ENCODE measurements at places on chromosomes 5 and 9. TPM values are rescaled to one million over a fixed set of nuclear protein-coding genes. Genes with fewer than 3 reads are reported as not detected.

PCDHA1 gene
- total RNA-seq, result not detected

CDH10 gene
- total RNA-seq, result not detected

FOXD4L3 gene
- total RNA-seq, result not detected

PAEP gene
- not detected for total RNA-seq

SPINK13 gene
- total RNA-seq, result not detected

DNA sequence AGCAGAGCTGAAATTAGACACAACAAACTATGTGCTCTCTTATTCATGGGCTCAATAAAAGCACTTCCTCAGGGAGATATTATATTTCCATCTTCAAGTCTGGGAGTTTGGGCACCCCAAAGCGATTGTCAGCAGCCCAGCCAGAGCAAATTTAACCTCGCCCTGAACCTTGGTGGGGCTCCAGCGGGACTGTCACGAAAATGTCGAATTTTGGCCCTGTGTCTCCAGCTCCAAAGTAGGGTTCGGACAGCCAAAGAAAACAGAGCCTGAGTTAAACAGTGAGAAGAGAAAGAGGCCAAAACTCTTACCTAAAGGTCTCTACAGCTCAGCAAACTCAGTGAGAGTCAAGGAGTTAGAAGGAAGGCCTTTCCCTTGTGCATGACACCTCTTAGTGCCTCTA is 432.9 kb downstream of the SPATA31D1 start:
- DNase-seq, result no peak

DNA sequence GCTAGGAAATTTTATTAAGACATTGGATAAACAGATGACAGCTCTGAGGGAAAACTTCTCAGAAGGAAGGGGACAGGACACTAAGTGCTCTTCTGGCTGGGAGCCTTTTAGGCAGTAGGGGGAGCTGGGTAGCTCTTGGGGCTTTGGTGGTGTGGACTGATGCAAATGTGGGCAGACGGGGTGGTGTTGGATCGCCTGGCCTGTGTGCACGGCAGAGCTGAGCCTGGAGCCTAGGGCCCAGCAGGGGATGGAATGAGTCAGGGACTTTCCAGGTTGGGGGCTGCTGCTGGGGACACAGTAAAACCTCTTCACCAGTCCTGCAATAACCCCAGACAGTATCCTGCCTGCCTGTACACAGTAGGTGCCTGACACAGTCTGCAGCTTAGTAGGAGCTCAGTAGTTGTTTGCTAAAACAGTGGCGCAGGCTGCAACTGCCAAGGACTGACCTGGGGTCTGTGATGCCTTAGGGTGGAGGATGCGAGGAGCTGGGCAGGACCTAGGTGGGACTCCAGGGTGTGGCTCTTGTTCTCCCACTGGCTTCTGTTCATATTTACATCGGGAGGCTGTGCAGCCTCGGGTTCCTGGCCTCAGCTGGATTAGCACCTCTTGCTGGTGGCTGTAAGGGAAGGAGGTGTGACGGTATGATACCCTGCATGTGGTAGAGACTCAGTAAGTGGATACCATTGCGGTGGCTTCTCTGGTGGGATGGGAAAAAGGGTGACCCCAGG is 83.8 kb downstream of the DAB2IP start:
- peak; percentile 11 for DNase-seq

- peak; percentile 25 for DNase-seq
These were observed 72.7 kb upstream of the NREP start for GRCh38 chr5:111829701-111830100.

DNA sequence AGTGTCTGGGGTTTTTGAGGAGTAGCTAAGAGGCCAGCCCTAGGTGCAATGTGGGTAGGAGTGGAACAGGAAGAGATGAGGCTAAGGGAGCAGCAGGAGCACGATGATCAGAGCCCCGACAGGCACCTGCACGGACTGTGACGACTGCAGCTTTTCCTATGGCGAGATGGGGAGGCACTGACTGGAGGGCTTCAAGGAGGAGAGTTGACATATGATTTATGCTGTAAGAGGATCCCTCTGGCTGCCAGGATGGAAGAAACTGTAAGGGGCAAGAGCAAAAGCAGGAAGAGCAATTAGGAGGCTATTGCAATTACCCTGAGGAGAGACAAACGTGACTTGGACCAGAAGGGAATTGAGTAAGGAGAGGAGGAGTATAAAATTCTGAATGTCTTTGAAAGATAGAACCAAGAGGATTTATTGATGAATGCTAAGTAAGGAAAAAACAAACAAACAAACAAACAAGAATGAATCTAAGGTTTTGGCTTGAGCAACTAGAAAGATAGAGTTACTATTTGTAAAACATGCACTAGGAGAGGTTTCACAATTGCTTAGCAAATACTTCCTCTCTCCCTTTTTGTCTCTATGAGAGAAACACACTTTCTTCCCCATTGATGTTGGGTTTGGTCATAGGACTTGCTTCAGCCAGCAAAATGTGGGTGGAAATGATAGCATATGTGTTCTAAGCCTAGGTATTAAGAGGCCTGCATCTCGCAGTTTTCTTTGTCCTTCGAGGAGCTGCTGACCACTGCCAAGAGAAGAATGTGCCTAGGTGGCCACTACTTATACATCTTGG is 32.9 kb downstream of the TRPC7 start:
- no peak for DNase-seq

GRCh38 chr9:17863213-17863883 is 284.5 kb downstream of the SH3GL2 start:
- no peak for DNase-seq

GRCh38 chr5:66737096-66737495 is 140.9 kb downstream of the MAST4 start:
- DNase-seq, result no peak

DNA sequence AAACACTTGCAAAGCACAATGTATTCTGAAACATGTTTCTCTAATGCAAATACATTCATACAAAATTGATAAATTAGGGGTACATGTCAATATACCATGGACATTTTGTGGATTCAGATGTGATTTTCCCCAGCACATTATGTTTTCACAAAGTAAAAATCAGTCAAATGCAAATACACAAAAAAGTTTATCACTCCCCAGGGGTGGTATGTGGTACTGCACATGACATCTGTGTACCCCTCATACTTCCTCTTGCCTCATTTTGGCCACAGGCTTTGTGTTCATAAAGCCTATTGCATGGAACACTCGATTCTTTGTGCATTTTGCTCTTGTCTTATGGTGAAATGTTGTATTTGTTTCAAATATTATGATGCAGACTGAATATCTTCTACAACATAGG is 116.8 kb upstream of the PDE4D start:
- no peak for DNase-seq

GRCh38 chr5:133289686-133290367 is 238.0 kb downstream of the HSPA4 start:
- DNase-seq, result no peak

DNA sequence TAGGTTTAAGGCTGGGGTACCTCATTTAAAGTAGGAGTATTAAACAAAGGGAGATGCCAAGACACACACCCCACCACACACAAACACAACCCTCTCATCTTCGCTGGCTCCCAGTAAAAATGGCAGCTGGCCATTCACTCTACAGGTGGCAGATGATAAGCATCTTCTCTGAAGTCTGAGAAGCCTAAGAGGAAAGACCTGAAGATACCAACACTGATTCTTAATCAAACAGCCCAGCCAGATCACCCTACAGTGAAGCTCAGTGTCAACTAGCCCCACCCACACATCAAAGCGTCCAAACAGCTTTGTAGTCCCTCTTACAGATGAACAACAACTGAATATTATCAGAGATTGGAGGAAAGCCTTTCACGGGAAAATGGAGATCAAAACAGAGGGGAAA is 59.5 kb downstream of the SPOCK1 start:
- no peak for DNase-seq

- peak; percentile 61 for DNase-seq
These were observed 144.9 kb downstream of the GOLPH3 start for GRCh38 chr5:32029261-32029660.

Data from PC-3 (cell line).